ENCODE measurements at places on chromosomes 6 and 20. TPM values are rescaled to one million over a fixed set of nuclear protein-coding genes. Genes with fewer than 3 reads are reported as not detected.

The FBXO5 gene
- 5.1 TPM for total RNA-seq

The BPIFA1 gene
- not detected for total RNA-seq

The EFCAB8 gene
- 1.1 TPM for total RNA-seq

The STK4 gene
- total RNA-seq, result 43.8 TPM

The DPPA5 gene
- total RNA-seq, result not detected

The ZSCAN16 gene
- 4.1 TPM for total RNA-seq

The DLL1 gene
- total RNA-seq, result 15.4 TPM

The GJE1 gene
- not detected for total RNA-seq

The KCNK15 gene
- 3.2 TPM for total RNA-seq

The FUT9 gene
- 0.27 TPM for total RNA-seq

The GPR6 gene
- total RNA-seq, result not detected

The ULBP2 gene
- total RNA-seq, result 0.27 TPM

The CDSN gene
- total RNA-seq, result not detected

The C6orf15 gene
- total RNA-seq, result not detected

The ANGPT4 gene
- 0.27 TPM for total RNA-seq

GRCh38 chr6:55953335-55953734, 77.9 kb upstream of the BMP5 start:
- no peak for DNase-seq

DNA sequence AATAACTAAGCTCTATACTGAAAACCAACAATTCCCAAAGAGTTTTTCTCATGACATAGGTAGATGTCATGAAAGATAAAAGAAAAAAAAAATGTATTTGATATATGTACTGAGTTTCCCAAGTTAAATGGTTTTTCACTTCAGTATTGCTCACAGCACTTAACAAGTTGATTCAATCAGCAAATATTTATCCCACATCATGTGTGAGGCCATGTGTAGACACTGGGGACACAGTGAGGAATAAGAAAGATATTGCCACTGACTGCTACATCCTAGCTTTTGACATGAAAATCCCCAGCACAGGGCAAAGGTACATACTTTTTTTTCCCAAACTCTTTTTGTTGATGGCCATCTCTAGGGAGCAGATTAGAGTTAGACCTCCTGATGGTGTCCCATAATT, 25.3 kb downstream of the SPTLC3 start:
- DNase-seq, result no peak

- DNase-seq, result no peak
Observed at GRCh38 chr6:14058735-14059134, 58.8 kb upstream of the CD83 start.

GRCh38 chr20:19588241-19588640, 169.8 kb upstream of the RIN2 start:
- DNase-seq, result no peak

GRCh38 chr6:5990786-5991185, 15.9 kb downstream of the NRN1 start:
- DNase-seq, result no peak

GRCh38 chr20:51360451-51361201, 181.9 kb downstream of the NFATC2 start:
- DNase-seq, result no peak

DNA sequence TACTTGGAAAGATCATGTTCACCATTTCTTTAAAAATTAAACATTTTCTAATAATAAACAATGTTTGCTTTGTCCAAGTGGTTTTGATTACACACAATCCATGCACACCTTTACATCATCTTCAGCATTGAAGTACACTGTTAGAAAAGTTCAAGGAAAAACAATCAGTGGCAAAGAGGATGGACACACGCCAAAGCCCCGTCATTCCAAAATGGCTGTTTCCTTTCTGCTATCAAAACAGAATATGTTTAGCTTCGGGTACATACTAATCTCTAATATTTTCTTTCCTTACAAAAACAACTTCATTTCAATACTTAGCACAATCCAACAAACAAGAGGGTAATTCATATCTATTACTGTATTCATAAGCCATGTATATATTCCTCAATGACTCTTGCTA, 24.5 kb downstream of the REPS1 start:
- no peak for DNase-seq

- no peak for DNase-seq
Observed at GRCh38 chr6:9540534-9541126, 874.2 kb downstream of the TFAP2A start.

DNA sequence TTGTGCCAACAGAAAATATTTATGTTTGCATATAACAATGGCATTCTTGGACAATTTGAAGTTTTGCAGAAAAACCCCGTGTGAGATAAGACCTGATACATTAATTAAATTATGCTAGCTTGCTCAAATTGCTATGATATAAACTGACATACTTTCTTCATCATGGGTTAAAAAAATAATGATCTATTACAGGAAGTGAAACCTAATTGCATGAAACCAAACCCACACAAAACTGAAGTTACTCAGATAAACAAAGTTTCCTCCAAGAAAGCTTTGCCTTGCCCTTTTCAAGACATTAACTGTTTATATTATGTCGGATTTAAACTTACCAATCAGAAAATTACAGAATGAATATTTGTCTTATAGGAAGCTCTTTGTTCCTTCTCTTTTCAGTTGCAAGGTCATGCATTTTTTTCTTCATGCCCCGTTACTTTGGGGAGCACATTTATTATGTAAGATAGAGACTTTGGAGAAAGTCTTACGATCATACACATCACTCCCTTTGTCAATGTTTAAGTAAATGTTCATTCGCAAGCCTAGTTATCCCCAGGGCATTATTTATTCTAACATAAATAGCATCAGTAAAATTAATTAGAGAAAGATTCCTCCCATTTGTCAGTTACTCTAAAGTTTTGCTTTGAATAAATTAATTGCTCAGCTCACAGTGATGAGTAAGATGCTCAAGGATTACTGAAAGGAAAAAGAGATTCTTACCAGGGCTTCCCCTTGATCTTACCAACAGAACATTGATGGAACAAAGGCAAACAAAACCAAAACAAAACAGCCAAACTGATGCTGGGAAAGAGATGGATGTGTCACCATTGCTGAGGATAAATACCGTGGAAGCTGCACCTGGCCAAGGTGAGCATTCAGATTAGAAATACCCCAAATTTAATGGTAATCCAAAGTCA, 14.8 kb upstream of the TMEM244 start:
- DNase-seq, result no peak

DNA sequence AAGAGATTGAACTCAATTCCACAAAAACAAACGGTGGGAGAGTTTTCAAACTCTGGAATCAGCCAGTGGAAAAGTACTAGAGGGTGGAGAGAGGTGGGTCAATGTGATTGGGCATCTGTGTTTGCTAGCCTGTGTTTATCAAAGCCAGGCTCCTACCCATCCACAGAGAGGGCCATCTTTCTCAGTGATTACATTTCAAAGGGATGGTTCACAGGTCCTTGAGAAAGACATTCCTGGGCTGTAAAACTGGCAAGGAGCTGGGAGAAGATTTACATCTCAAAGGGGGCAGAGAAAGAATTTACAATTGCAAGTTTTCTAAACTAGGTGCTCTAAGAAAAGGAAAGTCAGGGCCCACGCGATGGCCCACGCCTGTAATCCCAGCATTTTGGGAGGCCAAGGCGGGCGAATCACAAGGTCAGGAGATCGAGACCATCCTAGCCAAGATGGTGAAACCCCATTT, 146.8 kb upstream of the UST start:
- no peak for DNase-seq

- DNase-seq, result no peak
Observed at GRCh38 chr20:48747840-48748414, 79.9 kb downstream of the PREX1 start.

- no peak for DNase-seq
Observed at GRCh38 chr6:41430875-41431274, 95.5 kb downstream of the NCR2 start.

DNA sequence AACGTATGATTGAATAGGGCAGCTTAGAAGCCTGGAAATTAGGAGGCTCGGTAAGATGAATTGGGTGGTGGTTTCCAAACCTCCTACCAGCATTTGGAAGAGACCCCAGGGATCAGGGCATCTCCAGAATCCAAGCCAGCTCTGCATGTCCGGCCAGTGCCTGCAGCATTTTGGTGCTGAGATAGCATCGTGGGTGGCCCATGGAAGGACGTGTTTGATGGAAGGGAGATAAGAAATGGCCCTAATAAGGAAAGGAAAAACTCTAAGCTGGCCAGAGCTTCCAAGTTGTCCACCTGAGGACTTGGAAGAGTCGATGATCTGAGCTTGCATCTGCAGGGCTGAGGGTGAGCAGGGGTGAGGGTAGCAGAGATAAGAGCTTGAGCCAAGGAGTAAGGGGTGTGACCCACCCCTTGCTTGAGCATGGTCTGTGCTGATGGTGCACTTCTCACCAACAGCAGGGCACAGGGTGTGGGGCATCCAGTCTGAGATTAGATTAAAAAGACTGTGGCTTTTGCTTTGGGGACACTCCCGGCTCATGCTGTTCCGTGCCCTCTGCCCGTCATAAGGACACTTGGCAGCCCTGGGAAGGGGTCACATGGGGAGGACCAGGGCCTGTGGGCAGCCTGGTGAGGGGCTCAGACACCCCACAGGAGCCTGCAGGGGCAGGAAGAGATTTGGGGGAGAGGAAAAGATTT, 213.2 kb downstream of the ERMARD start:
- DNase-seq, result no peak

- no peak for DNase-seq
Observed at GRCh38 chr6:133705731-133706130, 183.2 kb upstream of the TCF21 start.

DNA sequence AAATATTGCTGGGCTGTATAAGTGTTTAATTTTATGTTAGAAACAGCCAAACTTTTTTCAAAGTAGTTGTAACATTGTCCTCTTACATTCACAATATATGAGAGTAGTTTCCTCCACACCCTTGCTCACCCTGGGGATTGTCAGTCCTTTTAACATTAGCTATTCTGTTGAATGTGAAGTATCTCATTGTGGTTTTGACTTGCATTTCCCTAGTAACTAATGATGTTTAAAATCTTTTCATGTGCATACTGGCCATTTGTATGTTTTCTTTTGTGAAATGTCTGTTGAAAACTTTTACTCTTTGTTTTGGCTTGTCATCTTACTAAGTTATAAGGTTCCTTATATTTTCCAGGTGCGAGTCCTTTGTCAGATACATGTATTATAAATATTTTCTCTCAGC, 32.9 kb downstream of the TRIM38 start:
- no peak for DNase-seq

DNA sequence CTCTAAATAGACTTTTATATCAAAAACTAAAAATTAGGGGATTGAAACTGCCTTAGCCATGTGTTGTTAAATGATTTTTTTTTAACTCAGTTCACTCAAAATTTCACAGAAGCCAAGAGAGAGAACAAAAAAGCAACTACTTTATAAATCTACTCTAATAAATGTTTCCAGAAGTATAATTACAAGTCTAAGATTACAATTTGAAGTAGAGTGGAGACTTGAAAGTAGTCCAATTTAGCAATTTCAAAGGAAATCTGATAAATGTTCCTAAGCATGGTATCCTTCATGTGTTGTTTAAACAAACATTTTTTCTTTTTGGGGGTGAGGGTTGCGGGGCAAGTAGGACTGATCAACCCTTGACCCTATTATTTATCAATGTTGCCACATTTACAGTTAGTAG, 72.6 kb downstream of the PHIP start:
- DNase-seq, result no peak

DNA sequence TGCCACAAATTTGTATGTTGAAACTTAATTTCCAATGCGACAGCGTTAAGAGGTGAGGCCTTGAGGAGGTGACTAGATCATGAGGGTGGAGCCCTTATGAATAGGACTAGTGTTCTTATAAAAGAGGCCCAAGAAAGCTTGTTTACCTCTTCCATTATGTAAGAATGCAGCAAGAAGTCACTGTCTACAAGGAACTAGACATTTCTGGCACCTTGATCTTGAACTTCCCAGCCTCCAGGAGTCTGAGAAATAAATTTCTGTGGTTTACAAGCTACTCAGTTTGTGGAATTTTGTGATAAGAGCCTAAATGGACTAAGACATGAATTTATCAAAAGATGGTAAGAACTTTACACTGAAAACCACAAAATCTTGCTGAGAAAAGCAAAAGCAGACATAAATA, 173.6 kb upstream of the SGK1 start:
- no peak for DNase-seq

DNA sequence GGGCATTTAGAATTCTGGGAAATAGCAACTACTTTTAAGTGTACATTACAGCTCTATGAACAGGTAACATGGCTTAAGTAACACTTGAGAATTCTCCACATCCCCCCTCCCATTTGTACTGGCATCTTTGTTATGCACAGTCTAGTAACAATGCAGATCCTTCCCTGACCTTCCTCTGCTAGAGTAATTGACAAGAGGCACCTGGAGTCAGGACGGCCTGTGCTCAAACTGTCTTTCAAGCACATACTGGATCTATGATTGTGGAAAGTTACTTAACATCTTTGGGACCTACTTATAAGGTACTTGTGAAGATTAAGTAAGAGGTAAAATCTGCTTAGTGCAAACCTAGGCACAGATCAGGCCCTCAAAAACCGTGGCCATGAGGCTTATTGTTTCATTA, 21.9 kb upstream of the GSTA3 start:
- DNase-seq, result no peak

DNA sequence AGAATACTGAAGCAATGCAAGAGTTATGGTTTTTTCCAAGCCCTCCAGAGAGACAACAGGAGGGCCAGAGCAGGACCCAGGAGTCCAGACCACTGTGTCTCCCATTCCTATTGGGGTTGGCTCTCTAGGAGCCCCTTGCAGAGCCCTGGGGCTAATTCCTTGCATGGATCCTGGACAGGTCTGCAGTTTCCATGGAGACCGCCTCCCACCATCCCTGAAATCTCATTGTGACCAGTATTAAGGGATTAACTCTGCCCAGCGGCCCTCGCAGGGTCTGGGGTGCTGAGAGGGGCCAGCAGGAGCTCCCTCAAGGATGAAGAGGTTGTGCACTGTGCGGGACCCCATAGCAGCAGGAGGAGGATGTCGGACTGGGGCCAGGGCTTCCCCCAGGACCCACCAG, 34.8 kb downstream of the HNF4A start:
- no peak for DNase-seq

- no peak for DNase-seq
Observed at GRCh38 chr20:3869839-3870634, 19.1 kb upstream of the PANK2 start.

DNA sequence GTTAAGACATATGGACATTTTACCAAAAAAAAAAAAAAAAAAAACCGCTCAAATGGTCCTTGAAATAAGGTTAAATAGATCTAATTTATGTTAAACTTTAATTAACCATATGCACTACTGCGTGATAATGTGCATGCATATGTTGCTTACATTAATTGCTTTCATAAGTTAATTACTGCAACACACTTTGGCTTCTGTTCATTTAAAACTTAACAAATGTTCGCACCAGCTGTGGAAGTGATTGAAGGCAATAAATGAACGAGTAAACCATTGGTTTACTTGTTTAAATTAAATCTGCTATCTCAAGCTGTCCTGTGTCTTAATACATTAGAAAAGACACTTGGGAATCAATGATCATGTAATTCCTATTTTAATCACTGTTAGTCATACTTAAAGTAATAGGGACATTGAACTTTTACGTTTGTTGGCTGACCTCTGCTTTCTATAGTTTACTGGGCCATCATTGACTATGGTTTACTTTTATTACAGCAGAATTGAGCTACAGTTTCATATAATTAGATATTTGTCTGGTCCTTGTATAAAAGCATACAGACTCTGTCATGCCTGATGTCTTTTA, 294.7 kb downstream of the KHDC1L start:
- DNase-seq, result no peak
